Urinary bladder (tissue), 4 donors: ENCODE measurements at places on chromosomes 7 and 10.
A peak's percentile ranks its signal among the peaks of the same experiment; 100 is the strongest.

DNA sequence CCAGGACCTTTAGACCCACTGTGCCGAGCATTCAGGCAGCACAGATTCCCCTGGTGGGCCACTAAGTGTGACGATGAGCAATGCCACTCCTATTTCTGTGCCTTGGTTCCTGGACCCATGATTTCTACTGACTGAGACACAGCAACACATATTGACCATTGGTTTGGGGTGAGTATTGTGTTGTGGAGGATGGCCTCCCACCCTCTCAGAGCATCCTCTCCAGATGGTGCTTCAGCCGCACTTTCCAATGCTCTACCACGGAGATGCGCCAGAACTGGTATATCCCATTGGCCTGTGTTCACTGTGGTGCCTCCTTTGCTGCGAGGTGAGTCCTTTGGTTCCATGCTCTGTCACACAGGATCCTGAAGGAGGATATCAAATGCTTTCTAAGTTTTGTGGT lies 10.1 kb upstream of the GDF10 start:
- no peak for DNase-seq

DNA sequence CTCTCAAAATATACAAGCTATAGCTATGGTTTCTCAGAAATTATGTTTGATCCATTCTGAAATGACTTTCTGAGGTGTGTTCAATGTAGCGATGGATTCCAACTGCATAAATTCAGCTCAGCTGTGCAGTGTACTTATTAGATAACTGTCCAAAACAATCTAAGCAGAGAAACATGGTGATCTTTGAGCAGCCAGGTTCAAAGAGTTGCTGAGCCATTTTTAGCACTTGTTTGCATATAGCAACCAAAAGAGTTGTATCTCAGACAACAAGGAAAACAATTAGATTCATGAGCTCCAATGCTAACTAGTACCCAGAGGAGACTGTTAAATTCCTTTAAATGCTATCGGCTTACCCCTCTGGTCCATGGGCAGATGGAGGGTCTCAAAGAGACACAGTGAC lies 15.9 kb upstream of the KCNIP2 start:
- DNase-seq: no peak

GRCh38 chr7:70082099-70082611 lies 483.9 kb downstream of the AUTS2 start:
- no peak for DNase-seq

- DNase-seq: no peak
Measured at GRCh38 chr10:32949221-32949678, 8.8 kb downstream of the ITGB1 start.

GRCh38 chr10:33193057-33193700 lies 141.3 kb downstream of the NRP1 start:
- peak; percentile 84 for DNase-seq

- DNase-seq: no peak
Measured at GRCh38 chr7:13844954-13845353, 144.5 kb downstream of the ETV1 start.

DNA sequence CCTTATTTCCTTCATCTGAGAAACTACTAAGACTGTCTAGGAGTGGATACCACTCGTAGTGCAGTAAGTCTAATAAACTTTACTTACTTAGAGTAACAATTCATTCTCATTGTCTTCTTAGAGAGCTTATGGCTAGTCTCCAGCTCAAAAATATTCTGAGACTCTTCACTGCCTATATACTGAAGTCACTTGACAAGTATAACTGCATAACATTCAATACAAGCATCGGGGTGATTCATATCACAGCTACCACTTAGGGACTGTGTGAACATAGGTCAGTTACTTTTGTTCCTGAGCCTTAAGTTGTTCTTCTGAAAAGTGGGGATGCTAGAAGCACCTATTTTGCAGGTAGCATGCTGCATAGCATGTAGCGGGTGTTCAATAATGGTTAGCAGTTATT lies 111.0 kb downstream of the HTR7 start:
- DNase-seq: no peak

- DNase-seq: no peak
Measured at GRCh38 chr7:35259523-35259908, 5.6 kb upstream of the TBX20 start.

DNA sequence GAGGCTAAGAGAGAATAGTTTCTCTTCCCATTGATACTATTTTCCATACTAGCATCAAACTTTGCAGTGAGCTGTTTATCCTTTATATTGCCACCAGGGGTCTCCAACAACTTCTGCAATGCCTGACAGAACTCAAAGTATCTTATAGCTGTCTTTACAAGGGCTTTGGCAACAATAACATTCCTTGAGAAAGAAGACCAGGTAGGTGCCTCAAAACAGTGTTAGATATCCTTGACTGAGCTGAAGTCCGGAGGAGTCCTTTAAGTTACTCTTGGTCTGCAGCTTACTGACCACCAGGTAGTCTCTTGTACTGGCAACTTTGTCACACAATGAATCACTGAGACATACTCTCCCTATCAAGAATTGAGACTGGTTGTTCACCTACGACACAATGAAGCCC lies 30.0 kb upstream of the TES start:
- peak; percentile 29 for DNase-seq

GRCh38 chr10:48958598-48959190 lies 19.1 kb upstream of the LRRC18 start:
- DNase-seq: no peak

DNA sequence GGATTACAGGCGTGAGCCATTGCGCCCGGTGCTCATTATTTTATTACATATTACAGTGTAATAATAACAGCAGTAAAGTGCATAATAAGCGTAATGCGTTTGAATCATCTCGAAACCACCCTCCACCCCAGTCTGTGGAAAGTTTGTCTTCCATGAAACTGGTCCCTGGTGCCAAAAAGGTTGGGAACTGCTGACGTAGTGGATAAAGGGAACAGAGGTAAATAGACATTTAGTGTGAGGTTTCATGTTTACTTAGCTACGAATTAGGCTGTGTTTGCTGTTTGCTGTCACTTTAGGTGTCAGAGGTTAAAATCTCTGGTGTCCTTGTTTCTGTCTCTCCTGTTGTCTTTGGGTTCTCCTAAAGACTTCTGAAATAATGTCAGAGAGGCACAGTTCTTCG lies 60.3 kb upstream of the SLC39A12 start:
- no peak for DNase-seq

DNA sequence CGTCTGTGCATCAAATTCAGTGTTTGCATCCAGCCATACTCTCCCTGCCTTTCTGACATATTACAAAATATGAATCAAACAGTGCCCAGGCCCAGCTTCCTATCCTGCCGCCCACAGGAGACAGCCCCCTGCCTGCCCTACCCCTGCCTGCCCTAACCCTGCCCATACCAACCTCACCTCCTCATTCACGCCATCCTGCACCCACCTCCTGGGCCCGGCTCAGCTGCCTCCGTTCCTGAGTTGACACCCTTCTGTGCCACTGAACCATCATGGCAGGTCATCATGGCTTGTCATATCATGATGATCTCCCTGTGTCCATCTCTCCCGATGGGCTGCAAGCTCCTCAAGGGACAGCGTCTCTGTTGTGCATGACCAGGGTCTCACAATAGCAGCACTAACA lies 72.3 kb downstream of the TNS3 start:
- DNase-seq: no peak

DNA sequence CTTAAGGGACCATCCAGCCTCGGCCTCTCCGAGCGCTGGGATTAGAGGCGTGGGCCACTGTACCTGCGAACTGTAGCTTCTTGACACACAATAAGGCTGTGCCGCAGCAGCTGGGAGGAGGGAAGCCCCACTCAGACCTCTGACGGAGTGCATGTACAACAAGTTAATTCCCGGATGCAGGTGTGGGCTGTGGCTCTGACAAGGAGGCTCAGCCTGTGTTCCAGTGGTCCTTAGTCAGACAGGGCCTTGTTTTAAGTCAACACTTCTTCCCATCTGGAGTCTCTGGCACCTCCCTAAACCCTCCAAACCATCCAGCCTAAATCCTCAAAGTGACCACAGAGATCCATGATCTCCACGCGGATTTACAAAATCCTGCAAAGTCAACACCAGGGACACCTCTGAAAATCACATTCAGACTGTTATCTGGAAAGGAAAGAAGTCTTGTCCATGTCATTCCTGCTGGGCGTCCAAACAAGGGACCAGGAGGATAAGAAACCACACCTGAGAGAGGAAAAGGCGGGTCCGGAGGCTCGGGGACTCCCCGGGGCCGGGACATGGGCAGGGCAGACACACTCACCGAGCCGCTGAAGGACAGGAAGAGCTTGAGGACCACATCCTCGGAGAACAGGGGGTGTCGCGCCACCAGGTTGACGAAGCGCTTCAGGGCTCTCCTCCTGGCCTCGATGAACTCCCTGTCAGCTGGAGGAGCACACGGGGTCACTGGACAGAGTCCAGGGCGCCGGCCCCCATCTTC lies 29.4 kb downstream of the NUDT1 start:
- no peak for DNase-seq

- DNase-seq: no peak
Measured at GRCh38 chr10:60606343-60607080, 171.8 kb upstream of the CDK1 start.

DNA sequence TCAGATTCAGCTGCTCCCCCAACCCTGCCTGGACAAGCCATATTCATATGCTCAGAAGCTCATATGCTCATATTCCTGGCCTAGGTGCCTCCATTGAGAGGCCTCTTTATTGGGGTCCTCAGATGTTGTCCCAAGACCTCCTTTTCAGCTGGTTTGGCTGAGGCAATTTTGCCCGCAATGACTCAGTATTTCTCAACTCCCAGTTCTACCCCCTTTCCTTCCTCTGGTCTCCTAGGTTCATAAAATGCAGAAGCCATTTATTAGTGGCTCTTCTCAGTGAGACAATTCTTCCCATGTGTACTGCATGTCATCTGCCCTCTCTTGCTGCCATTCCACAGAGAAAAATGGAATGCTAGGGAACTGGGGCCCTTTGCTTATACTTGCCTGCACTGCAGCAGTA lies 110.7 kb downstream of the INHBA start:
- DNase-seq: no peak

GRCh38 chr7:114851406-114852061 lies 70.4 kb upstream of the MDFIC start:
- no peak for DNase-seq

GRCh38 chr10:44978570-44979280 lies at the start of gene DEPP1:
TSS of gene DEPP1 (minus strand) at chr10:44978809. CDS start at chr10:44978030, 779 bp downstream.
- no peak for DNase-seq

GRCh38 chr10:132575320-132576201 lies 38.0 kb downstream of the INPP5A start:
- peak; percentile 82 for DNase-seq

GRCh38 chr10:60348982-60349381 lies 40.7 kb downstream of the ANK3 start:
- DNase-seq: no peak

- no peak for DNase-seq
Measured at GRCh38 chr10:75446508-75446907, 15.1 kb downstream of the LRMDA start.

DNA sequence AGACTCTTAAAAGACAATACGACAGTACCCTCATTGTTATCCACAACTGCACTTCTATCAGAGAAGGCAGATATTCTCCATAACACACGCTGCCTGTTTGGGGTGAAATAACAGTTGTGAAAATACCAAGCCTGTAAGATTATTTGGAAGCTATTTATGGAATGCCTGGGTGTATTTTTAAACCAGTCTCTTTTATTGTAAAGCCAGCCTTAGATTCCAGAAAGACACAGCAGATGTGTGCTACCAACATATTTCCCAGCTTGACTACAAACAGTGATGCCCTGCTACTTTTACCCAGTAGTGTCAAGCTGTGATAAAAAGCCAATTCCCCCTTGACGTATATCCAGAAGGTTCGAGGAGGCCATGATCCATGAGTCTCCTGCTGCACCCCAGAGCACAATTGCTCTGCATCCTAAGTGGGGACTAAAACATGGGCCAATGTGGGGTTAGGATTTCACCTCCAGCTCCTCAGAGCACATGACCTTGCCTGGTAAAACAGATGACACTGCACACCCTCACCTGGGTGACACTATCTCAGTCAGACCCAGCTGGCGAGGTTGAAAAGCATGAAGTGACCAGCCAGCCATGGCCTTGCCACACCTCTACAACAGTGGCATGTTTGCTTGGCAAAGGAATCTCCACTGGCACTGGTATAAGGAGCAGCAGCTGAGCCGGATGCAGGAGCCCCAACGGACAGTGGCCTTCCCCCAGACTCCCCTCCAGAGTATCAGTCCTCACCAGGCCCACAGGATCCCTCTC lies 62.2 kb downstream of the GFRA1 start:
- DNase-seq: no peak

DNA sequence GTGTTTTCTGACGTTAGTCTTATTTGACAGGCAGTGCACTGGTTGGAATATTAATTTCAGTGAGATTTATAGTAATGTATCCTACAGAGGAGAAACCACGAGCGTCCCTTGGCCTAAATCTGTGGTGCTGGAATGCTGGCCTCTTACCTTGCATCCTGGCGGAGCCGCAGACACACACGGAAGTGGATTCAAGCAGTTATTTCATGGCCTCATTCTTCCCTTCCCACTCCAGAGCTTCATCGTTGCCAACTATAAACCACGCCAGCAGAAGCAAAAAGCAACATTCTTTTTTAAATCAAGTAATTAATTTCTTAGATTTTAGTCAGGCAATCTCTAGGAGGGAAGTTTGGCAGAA lies 13.1 kb downstream of the WIPI2 start:
- DNase-seq: no peak

GRCh38 chr7:123271231-123271630 lies 71.5 kb upstream of the SLC13A1 start:
- DNase-seq: no peak

DNA sequence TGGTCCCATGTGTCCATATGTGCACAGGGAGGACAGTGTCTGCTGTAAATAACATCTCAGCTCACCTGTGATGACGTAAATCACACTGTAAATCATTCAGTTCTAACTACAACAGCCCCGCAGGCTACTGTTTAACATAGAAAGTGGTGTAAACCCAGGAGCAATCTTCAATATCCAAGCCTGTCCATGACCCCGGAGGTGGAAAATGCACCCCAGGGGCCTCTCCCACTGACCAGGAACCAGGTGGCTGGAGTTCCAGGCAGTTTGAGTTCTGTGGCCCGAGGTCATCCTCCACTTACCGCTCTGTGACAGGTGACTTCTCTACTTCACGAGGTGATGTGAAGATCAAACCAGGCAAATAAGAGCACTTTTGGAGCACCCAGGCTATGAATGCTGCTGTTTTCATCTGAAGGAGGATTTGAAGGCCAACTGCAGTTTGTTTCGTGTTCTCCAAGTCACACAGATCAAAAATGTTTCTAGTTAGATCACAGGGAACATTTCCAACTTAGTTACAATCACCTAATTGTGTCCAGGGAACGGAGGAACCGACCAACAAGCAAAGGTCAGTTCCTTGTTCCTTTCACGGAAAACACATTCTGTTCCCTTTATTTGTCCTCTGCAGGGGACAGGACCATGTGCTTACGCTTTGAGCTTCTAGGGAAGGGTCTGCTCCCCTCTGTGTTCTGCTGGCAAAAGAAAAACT lies 131.8 kb downstream of the WDR37 start:
- DNase-seq: no peak
